Fibroblast of lung (primary cell): ENCODE measurements at places on chromosomes 3 and 15. TPM values are rescaled to one million over a fixed set of nuclear protein-coding genes. Genes with fewer than 3 reads are reported as not detected.

GRCh38 chr3:99761415-99762165 lies 56.1 kb upstream of the CMSS1 start:
- peaks cover 3% of the 10 kb centered on the region for H3K36me3 ChIP-seq
- H3K4me1 ChIP-seq: peaks cover 3% of the 10 kb centered on the region
- H3K27me3 ChIP-seq: no peaks in the 10 kb centered on the region
- no peak overlapping the region for H3K4me3 ChIP-seq
- peak; percentile 64 for DNase-seq

DNA sequence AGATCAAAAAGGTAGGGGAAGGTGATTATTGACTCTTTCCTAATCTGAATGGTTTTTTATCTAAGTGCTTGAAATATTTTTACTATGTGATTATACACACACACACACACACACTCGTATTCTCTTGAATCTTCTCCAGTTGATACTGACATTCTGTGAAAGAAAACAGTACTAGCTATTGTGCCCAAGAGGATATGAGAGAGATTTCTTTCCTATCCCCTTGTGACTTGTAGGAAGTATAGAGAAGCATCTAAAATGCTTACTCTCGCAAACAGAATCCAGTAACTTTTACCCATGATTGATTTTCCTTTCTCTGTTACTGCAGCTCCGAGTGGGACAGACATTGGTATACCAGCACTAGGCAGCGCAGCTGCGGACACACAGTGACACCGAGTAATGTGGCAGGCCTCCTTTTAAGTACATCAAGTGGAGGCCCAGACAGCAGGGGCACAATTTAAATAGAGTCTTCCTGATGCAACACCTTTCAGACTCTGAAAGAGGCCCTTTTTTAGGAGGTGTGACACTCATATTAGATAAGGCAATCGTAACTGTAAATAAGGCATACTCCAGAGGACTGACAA lies 421.0 kb upstream of the CNTN4 start:
- H3K36me3 ChIP-seq: no peaks in the 10 kb centered on the region
- H3K4me3 ChIP-seq: no peak overlapping the region
- H3K27me3 ChIP-seq: no peaks in the 10 kb centered on the region

Gene LRRC49
- total RNA-seq: 20.5 and 31.5 TPM in 2 replicates

DNA sequence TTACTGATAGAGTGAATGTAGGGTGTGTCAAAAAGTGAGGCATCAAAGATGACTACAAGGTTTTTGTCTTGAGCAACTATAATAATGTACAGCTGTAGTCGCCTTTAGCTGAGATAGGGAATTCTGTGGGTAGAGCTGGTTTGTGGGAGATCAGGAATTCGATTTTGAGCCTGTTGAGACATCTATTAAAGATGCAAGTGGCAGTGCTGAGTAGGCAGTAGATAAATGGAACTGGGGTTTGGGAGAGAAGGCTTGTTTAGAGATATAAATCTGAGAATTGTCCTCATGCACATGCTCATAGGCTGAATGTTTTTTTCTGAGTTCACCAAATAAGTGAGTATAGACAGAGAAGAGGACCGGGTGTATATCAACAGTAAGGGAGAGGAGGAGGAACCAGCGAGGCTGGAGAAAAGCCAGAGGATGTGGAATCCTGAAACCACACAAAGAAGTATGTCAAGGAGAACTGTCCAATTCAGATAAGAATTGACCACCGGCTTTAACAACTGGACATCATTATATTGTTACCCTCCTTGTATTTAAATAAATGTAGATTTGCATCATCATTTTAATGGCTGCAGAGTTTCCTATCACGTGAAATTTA lies 146.0 kb upstream of the TNIK start:
- no peaks in the 10 kb centered on the region for H3K36me3 ChIP-seq
- no peak overlapping the region for H3K27ac ChIP-seq
- no peak overlapping the region for H3K4me3 ChIP-seq
- peak; percentile 8 for DNase-seq
- no peaks in the 10 kb centered on the region for H3K27me3 ChIP-seq
- no peaks in the 10 kb centered on the region for H3K4me1 ChIP-seq

DNA sequence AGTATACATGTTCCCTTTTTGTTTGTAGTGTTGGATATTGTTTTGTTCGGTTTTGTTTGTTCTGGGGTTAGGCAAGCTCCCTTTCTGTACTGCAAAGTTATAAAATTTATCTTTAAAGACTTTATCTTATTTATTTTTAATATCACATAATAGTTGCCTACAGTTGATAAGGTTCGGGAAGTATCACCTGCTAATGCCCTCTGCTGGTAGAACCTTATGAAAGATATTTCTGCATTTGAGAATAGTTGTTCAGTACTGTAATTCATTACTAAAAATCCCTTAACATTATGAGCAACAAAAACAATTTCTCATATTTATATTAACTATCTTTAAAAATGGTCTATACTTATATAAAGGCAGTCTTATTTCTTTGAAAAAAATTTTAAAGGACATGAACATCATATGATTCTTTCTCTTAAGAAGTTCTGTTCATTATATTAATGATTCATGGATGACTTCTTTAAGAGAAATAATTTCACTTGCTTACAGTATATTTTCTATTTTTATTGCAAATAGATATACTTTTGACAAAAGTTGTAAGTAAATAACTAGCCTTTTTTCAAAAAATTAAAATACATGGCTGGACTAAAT lies 1126.8 kb downstream of the SI start:
- no peaks in the 10 kb centered on the region for H3K4me1 ChIP-seq
- H3K4me3 ChIP-seq: no peak overlapping the region
- no peak for DNase-seq
- no peaks in the 10 kb centered on the region for H3K27me3 ChIP-seq
- H3K36me3 ChIP-seq: no peaks in the 10 kb centered on the region

GRCh38 chr3:149752788-149753136 lies 473 bp upstream of the COMMD2 start:
- H3K36me3 ChIP-seq: peaks cover 4% of the 10 kb centered on the region
- H3K4me3 ChIP-seq: peak overlapping the region; percentile 79
- no peaks in the 10 kb centered on the region for H3K4me1 ChIP-seq
- H3K27me3 ChIP-seq: no peaks in the 10 kb centered on the region
- no peak for DNase-seq

Gene MIX23
- 30.9 and 57.8 TPM in 2 replicates for total RNA-seq
